ENCODE measurements at places on chromosomes 4 and X.

DNA sequence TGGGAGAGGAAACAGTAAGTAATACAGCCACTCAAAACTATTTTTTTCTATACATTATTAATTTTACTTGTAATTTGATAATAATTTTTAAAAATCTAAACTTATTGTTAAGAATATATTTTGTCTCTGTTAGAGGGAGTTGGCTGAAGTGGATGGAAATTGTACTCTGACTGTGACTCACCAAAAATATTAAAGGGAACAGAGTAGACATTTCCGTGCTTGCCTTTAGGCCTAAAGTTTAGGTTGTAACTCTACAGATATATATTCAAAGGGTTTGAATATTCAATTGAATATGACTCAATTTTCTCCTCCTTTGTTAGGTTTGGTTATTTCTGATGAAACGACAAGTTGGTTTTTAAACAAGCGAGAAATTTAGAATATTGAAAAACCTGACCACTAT lies 128.3 kb upstream of the PITX2 start:
- DNase-seq = no peak

GRCh38 chr4:137015426-137016409 lies 516.6 kb downstream of the PCDH18 start:
- no peak for DNase-seq

DNA sequence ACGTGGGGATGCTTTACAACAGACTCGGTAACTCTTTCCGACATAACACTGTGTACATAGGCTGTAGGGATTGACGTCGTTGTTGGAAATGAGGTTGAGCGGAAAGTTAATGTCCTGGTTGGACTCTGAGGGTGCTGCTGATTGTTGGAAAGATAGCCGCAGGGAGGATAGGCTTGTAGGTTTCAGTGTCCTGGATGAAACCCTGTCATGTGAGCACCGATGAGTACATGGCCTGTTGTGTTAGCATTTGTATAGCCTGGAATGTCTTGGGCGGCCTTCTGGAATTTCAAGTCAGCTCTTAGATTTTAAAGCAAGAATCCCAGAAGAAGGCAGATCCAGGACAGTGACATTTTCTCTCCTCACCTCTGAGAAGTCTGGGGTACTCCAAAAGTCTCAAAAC lies 63.3 kb downstream of the TBC1D14 start:
- DNase-seq = no peak

GRCh38 chrX:68511255-68511654 lies 12.4 kb downstream of the YIPF6 start:
- no peak for DNase-seq

- DNase-seq = peak; percentile 36
These were observed 426 bp upstream of the XIAP start for GRCh38 chrX:123859409-123859845.

DNA sequence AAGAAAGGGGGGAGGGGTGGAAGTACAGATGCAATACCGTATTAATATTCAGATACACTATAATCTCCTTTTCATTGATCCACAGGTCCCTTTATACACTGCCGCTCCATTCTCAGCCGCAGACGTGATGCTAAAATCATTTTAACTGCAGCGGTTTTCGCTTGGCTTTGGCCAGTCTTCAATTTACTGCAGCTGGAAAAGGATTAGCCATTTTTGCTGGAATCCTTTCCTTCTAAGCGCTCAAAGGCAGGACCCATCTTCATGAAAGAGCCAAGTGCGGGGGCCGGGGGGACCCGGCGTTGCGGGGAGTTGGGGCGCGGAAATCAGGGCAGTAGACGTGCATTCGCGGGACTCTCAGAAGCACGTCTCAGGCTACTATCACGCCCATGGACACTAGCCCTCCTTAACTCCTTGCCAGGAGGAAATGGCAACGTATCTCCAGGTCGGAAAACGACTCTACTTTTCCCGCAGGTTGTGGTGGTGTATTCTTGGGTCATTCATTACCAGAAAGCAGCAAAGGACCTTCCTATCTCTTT lies 1.7 kb upstream of the PCDH10 start:
- no peak for DNase-seq

- DNase-seq = no peak
These were observed 129.0 kb downstream of the AFF2 start for GRCh38 chrX:148629434-148629833.

GRCh38 chr4:86848732-86849619 lies at the start of gene SLC10A6:
Gene SLC10A6, minus strand, starts transcription at chr4:86849384. Its CDS starts 269 bp downstream, at chr4:86849115.
- no peak for DNase-seq

DNA sequence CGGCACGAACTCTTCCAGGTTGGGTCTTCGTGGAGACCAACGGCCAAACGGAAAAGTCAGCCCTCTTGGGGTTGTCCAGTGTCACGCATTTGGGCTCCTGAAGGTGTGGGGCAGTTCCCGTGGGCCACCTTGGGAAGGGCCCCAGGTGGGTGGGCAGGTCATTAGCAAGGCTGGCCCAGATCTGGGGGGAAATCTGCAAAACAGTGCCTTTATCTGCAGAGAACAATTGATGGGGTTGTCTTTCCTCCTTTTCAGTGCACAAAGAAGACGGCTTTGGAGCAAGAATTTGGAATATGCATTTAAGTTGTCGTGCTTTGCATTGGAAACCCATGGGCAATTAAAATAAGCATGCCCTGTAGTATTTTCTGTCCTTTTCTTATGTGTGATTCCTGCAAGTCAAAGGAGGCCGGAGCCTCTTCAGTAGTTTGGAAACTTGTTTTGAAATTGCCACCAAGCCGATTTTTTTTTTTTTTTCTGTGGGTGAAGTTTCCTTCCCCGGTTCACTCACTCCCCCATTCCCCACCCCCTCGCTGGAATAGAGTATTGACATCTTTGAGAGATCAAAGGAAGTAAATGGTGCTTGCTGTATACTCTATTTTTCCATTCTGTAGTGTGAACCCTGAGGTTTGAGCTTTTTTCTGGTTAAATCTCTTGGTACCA lies 9.8 kb downstream of the ZIC3 start:
- no peak for DNase-seq

- no peak for DNase-seq
These were observed 802 bp downstream of the COX18 start for GRCh38 chr4:73068491-73069337.

DNA sequence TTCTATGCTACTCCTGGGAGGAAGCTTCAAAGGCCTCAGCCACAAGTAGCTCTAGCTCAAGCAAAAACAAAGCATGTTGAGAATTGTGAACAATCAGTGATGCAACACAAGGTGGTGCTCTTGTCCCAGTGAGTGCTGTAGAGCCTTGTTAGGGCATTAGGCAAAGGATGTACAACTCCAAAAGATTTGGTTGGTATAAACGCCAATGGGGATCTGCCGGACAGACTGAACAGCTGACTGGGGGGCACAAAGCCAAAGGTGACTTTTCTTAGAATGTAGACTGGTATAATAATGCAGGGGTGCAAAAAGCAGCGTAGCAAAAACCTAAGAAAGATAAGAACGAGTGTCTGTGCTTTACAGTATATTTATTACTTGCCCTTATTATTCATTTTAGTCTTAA lies 62.6 kb upstream of the ALB start:
- peak; percentile 12 for DNase-seq

GRCh38 chr4:94341481-94342370 lies 910 bp downstream of the HPGDS start:
- no peak for DNase-seq

DNA sequence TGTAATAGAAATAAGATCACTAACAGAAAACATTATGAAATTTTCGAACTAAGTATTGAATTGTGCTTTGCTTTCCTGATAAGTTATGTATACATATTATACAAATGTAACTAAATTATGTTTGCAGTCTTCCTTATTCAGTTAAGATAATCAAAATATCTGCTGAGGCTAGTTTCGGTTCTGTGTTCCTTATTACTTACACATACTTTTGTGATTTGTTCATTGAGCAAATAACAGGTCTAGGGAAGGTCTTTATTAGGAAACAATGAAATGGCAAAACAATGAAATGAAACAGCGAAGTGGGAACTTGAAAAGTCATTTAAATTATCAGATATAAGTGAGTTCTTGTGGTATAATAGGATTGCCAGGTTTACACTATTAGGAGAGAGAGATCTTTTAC lies 352.4 kb downstream of the GRIA2 start:
- no peak for DNase-seq

DNA sequence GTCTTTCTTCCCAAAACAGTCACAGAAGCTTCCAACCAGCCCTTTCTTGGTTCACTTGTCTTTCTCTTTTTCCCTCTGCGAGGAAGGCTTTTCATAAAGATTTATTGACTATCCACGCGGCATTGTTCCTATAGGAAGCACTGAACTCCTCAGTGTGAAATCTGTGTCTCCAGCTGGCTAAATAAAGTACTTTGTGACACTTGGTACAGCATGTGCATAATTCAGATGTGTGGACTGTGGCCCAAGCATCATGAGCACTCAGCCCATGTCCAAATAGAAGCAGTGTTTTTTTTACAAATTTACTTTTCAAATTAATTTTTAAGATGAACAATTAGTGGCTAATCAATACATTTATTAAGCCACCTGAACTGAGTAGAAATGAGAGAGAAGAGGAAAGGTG lies 146.4 kb downstream of the EDA start:
- no peak for DNase-seq

- DNase-seq = no peak
These were observed 1526.1 kb downstream of the STIM2 start for GRCh38 chr4:28386776-28387175.

Data from NCI-H2081 treated with DMSO at 0.1 percent for 48 hours (cell line).